ENCODE measurements at places on chromosomes 11 and 22.

DNA sequence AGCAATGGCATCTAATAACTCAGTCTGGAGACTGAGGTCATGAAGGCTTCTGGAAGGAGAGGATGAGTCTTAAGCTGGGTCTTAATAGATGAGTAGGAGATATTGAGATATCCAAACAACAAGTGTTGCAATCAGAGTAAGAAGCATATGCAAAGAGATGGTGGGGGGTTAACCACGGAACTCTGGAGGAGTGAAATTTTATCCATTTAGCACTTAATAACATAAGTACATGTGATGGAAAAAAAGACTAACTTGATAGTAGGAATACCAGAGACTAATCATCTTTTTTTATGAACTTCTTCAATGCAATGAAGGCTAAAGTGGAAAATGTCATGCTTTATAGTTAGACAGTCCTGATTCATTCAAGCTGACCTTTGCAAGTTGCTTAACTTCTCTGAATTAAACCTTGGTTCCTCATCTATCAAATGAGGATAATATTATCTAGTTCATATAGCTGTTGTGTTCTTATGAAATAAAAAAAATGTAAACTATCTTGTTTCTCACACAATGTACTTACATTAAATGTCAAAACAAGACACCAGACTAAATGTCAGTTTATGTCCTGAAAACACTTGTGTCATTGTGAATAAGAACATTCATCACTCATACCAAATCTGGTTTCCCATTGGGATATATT, 403.1 kb upstream of the CCDC90B start:
- DNase-seq = no peak

DNA sequence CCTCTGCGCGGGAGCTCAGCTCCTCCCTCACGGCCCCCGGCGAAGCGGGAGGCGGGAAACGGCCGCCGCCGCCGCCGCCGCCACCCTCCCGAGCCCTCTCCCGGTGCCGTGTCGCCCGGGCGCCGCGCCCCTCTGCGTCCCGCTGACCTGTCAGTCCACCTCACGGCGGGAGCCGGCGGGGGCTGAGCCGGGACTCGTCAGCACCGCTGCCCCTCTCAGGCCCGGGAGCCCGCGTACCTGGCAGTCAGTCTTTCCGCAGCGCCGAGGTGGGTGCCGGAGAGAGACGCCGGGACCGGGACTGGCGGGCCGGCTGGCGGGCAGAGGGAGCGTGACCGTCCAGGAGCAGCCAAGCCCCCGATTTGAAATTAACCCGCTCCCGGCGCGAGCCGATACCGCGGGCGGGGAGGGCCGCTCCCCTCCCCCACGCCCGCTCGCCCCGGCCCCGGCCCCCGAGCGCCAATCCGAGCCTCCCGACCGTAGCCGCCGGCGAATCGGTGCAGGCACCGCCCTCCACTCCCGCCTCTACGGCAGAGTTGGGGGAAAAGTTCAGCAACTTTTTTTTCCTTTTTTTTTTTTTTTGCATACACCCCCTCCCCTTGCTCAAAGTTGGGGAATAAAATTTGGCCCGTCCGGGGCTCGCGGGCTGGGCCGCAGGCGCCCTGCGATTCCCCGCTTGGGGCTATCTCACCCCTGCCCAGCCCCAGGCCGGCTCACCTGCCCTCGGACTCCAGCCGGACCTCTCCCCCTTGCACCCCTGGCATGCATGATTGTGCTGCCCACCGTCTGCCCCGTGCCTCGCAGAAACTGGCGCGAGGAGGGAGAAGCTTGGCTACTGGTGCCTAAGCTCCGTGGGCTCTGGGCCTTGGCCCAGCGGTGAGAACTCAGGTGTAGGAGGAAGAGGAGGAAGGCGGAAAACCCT, 774 bp upstream of the E2F8 start:
- peak; percentile 82 for DNase-seq

DNA sequence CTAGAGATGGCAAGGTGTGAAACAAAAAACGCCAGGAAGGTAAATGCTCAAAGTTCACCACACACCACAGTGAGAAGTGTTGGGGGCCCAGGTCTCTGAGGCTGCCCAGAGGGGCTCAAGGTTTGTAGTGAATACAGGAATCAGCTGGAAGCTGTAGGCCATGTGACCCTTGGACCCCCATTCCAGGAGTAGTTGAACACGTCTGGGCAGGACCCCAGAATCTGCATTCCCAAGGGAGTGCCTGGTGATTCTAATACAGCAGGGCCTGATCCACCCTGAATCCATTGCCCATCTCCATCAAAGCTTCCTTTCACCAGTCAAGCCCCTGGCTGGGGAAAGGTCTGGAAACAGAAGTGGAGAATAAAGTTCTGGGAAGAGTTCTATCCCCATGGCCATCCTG, 70.8 kb upstream of the B3GAT1 start:
- DNase-seq = no peak

DNA sequence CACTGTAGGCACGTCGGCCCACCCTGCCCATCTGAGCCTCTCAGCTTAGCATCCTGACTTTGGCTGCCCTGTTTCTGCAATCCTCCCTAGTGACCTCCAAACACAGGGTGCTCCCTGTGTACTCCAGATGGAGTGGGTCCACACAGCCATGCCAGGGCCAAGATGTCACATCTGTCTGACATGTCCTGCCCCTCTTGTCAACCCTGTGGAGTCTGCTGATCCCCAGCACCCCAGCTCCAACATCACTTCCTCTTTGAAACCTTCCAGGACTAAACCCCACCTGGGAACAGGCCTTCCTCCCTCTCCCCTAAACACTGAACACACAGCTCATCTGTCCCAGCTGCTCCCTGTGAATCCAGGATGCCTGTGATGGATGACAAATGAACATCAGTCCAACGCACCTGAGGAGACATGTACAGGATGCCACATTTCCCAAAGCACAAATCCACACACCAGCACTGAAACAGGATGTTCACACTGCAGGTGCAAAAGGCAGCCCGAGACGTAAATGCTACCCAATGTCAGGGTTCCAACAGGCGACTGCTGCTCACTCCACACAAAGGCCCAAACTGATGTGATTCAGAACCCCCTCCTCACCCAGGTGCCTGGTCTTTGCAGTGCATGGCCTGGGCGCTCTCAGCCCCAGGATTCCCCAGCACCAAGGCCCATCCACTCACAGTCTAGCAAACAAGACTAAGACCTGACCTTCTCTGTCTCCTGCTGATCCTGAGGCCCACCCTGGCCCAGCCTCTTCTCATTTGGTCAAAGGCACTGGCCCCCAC, 2.0 kb upstream of the TSSK2 start:
- DNase-seq = no peak

- no peak for DNase-seq
Observed at GRCh38 chr11:69691463-69691862, 12.4 kb downstream of the FGF19 start.

GRCh38 chr11:131955904-131956303, 585.5 kb downstream of the NTM start:
- DNase-seq = no peak

DNA sequence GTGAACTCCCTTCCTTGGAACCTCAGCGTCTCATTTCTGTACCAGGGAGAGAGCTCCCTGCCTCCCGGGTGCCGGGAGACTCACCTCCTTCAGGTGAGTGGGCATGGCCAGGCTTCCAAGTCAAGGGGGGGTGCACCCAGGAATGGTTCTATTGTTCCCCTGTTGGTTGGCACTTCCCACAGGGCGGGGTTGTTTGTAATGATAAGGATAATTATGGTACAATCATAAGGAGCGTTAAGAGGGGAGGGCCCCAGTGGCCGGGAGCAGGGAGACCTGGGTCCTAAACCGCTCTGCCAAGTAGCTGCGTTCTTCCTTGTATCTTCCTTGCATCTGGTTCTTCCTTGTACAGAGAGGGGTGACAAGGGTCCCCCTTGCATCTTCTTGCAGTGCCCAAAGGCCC, 79.1 kb downstream of the LRRC32 start:
- DNase-seq = no peak

- no peak for DNase-seq
Observed at GRCh38 chr11:58866788-58867187, 22.3 kb upstream of the GLYATL2 start.

DNA sequence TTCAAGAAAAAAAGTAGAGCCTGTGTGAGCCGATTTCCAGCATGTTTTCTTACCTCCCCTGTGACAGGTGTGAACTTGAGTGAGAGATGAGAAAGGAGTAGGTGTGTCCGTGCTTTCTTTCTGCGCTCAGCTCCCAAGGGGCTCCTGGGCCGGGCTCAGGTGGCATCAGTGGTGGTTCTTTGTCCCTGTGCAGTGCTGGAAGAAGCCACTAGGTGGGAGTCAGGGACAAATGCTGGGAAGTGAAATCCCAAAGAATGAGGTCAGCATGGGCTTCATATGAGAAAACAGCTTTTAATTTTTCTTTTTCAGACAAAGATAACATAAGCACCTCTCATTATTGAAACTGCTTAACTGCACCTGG, 57.8 kb downstream of the PPFIBP2 start:
- DNase-seq = peak; percentile 52

DNA sequence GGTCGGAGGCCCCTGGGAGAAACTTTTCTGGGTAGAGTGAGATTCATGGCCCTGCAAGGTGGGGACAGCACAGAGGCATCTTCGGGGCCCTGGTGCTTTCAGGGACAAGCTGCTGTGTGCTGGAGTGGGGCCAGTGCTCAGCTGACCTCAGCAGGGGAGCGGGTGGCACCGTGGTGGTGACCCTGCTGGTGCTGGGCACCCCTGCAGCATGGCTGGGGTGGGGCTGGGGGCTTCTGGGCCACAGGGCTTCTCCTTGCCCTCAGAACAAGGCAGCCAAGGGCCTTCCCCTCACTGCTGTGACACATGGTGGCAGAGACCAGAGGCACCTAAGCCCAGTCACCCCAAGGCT, 24.9 kb upstream of the GNB1L start:
- DNase-seq = no peak

DNA sequence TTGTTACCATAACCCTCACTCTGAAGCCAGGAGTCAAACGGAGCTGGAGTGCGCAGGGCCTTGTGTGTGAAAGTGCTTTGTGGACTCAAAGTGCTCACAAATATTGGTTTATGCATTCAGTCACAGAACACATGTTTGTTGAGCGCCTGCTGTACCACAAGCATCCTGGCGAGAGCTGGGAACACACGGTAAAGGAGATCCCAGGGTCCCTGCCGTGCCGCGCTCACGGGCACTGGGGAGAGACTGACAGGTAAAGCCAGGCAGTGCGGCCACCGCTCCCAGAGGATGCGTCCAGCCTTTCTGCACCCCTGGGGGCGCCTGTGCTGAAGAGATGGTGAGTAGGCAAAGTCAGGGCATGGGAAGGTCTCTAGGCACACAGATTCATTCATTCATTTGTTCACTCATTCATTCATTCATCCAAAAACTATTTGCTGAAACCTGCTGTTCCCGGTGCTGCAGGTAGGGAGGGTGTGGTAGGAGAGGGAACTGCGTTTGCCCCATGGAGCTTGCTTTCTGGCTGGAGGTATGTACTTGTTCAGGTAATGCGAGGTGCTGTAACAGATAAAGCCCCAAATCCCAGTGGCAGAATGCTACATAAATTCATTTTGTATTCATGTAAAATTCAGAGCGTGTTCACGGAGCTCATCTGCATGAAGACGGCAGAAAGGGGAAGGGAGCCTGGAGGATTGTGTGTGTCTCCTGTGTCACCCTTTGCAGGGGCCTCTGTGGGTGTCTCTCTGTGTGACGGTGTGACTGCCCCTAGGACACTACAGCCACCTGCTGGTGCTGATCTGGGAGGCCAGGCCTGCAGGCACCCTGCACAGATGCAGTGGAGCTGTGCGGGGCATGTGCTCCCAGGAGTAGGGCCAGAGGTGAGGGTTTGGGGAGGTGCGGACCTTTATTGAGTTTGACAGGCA, 167.0 kb upstream of the B3GAT1 start:
- DNase-seq = peak; percentile 18

DNA sequence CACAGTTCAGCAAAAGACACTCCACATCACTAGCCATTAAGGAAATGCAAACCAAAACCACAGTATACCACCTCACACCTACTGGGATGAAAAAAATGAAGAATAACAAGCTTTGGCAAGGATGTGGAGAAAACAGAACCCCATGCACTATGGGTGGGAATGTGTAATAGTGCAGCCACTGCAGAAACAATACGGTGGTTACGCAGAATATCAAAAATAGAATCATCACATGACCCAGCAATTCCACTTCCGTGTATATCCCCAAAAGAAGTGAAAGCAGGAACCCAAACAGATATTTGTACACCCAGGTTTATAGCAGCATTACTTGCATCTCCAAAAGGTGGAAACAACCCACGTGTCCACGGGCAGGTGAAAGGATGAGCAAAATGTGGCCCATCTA, 20.8 kb downstream of the CARS1 start:
- DNase-seq = no peak

GRCh38 chr11:72710278-72710677, 36.1 kb upstream of the PDE2A start:
- no peak for DNase-seq
